NCI-H146 (cell line): ENCODE measurements at places on chromosomes 7 and 10.

GRCh38 chr7:94620703-94621118, 35.2 kb downstream of the SGCE start:
- DNase-seq = peak; percentile 4

DNA sequence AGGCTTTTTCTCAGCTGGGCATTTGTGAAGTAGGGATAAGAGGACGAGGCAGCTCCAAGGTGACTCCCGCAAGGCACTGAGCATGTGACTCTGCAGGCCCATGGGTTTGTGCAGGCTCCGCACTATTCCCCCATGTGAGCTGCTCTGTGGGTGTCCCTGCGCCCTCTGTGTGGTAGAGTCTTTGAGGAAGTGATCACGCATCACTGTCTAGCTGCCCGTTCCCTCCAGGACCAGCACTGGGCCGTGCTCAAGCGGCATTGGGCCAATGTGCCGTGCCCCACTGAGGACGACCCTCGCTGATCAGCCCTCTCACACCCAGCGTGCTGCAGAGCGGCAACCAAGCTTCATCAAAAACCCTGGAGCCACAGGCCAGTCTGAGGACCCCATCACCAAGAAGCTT, 7.5 kb downstream of the PRKAG2 start:
- DNase-seq = no peak

DNA sequence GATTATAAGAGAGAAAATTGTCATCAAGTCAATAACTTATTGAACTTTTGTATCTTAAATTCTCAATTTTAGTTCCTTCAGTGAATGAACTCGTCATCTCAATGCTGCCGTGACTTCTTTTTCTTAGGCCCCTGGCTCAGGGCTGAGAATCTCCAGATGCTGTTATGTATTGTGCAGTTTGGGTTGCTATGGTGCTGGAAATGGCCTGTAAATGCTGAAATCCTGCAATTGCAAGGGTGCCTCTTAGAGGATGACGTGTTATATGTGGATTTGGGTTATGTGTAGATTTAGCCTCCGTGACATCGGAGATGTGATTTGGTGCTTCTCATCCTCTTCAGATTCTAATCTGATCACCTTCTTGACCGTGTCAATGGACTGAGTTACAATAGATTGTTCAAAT, 55.7 kb upstream of the ZRANB1 start:
- DNase-seq = no peak

DNA sequence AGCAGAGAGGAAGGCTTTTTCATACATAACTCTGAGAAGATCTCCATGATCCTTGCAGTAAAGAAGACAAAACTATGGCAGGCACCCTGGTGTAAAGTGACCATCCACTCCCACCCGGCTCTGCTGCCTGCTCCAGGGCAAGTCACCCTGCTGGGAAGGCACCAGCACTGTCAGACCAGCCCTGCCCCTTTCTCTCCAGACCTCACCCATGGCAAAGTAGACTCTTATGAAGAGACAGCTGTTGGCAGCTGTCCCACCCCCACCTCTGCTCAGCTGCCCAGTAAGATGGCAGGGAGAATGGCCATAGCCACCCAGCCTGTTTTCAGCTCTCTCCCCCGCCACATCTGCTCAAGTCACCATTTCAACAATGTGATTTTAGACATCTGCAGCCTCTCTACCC, 8.6 kb upstream of the ZMIZ2 start:
- DNase-seq = no peak
